OCI-LY7 (cell line): ENCODE measurements at places on chromosomes 6 and 20.

DNA sequence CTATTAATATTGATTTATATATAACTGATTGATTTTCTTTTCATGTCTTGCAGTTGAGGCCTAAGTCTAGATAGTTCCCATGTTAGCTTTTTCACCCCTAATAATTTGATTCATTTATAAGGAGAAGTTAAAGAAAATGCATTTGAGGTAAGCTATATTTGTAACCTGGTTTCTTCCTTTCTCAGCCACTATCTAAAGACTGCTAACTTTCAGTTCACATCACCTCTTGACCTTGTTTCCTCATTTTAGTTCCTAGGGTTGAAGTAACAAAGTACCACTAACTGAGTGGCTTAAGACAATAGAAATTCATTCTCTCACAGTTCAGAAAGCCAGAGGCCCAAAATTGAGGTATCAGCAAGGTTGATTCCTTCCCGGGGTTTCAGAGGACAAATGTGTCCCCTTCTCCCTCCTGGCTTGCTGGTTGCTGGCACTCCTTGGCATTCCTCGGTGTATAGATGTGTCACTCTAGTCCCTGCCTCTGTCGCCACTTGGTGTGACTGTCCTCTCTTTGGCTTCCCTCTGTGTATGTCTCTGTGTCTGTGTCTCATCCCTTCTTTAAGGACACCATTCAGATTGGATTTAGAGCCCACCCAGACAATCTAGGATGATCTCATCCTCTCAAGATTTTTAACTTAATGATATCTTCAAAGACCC is 55.9 kb upstream of the C20orf144 start:
- DNase-seq, result peak; percentile 66

- no peak for DNase-seq
Observed at GRCh38 chr6:16318538-16318937, 80.2 kb downstream of the GMPR start.

GRCh38 chr6:133724726-133725125 is 164.2 kb upstream of the TCF21 start:
- DNase-seq, result no peak

DNA sequence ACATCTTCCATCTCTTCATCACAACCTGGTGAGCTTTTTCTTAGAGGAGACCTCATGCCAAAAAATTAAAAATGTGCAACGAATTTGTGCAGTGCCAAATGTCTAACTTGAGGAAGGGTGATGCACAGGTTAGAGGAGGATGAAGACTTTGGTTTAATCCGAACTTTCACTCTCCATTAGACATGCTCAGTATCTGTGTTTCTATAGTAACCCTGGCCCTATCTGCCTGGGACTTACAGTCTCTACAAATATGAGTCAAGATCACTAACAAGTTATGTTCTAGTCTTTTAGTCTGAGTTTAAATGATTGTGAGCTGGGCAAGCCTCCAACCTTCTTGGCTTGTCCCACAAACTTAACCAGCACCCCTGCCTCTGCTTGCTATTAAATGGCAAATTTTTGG is 377.0 kb downstream of the BMP2 start:
- DNase-seq, result no peak

GRCh38 chr20:45378191-45378590 is at the start of gene TP53TG5:
TSS of gene TP53TG5 (minus strand) at chr20:45378325. CDS start at chr20:45378236, 89 bp downstream.
- DNase-seq, result no peak

DNA sequence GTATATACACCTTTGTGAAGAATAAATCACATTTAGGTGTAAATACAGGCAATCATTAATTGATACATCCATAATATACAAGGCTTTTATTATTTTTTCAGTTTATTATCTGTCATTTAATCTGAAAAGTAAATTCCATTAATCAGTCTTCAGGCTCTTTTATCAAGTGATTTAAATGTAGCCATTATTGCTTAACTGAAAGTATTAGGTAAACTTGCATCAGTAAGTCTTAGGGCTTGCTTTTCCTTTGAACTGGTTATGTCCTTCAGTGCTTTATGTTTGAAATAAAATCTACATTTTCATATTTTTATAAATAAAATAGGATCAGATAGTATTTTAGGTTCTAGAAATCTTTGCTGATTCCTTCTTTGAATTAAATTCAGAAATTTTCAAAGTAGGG is 4.1 kb downstream of the TPBG start:
- DNase-seq, result no peak
